ENCODE measurements at places on chromosomes 2 and 18.

DNA sequence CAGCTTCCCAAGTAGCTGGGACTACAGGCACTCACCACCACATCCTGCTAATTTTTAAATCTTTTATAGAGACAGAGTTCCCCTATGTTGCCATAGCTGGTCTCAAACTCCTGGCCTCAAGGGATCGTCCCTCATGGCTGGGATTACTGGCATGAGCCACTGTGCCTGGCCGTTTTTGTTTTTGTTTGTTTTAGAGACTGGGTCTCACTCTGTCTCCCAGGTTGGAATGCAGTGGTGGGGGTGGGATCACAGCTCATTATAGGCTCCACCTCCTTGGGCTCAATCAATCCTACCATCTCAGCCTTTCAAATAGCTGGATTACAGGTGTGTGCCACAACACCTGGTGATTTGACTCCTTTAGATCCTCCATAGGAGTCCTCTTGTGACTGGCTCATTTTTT lies 19.5 kb upstream of the ZDBF2 start:
- no peak overlapping the region for H3K27ac ChIP-seq
- H3K36me3 ChIP-seq: no peaks in the 10 kb centered on the region
- no peaks in the 10 kb centered on the region for H3K4me1 ChIP-seq

DNA sequence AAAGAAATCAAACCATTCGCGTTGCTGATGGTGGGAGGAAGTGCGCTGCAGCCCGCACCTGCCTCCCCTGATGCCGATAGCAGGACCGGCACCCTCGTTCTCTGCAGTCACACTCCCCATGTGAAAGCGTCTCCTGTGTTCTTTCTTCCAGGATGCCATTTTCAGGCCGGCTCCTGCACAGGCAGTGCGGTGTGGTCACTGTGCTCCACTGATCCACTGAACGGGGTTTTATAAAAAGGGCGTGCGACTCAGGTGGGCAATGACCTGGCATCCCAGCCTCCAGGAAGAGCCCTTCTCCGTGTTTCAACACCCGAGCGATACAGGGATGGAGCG lies 88.3 kb upstream of the SNTG2 start:
- no peaks in the 10 kb centered on the region for H3K36me3 ChIP-seq
- DNase-seq: no peak
- H3K4me1 ChIP-seq: no peaks in the 10 kb centered on the region

DNA sequence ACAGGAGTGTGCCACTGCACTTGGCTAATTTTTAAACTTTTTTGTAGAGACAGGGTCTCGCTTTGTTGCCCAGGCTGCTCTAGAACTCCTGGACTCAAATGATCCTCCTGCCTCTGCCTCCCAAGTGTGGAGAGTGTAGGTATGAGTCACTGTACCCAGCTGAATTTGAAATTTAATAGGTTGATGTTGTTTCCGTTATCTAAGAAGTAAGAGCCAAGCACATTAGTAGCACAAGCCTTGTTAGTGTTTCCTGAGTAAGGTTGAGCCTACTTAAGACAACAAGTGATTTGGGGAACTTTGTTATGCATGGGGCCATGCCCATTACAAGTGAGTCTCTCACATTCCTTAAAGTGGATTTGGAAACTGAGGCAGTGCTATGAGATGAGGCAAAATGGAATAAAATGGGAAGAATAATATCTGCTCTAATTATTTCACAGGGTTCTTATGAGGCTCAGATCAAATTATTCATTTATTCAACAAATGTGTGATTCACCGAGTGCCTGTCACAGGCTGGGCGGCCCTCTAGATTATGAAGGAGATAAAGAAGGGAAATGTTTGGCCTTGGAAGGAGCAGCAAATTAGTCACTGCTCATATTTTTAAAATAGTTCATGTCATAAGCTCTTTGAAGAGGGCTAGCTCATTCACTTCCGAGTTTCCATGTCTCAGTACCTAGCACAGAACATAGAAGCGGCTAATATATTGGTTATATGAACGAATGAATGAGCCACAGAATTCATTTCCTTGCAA lies 217.2 kb downstream of the LDLRAD4 start:
- no peak overlapping the region for H3K4me3 ChIP-seq
- no peaks in the 10 kb centered on the region for H3K36me3 ChIP-seq
- H3K27me3 ChIP-seq: peaks cover 14% of the 10 kb centered on the region
- H3K4me1 ChIP-seq: peaks cover 15% of the 10 kb centered on the region

DNA sequence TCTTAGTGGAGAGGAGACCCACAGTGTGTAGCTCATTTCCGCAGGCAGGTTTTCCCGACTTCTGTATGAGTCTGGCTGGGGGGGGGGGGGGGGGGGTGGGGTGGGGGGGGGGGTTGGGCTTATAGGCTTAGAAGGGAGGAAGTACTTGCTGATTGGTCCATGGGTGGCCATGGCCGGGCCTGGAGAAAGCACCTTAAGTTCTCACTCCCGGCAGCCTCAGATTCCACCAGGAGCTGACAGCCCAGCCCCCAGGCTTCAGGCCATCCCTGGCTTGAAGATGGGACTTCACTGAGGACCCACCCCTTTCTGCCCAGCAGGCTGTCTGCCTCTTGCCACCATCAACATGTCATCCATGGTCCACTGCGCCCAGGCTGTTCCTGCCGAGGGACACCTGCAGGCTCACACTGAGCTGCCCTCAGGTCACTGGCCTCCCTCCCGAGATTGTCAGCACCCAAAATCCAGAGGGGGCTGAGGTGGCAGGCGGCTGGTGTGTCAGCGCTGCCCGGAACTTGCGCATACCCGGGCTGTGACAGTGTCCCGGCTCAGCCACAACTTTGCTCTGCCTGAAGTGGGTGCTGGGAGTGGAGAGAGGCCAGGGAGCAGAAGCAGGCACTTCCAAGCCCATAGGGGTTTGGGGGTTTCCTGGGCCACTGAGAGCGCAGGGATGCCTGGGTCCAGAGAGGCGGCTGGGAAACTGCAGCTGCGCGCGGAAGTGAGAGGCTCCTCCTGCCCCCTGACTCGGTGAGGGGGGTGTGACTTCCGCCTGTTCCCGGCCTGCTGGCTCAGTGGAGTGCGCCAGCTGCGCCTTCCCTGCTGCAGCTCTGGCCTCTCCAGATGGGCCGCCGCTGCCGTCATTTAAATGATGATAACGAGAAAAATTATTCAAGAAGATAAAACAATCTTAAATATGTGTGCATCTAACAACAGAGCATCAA lies 256.1 kb downstream of the RPRM start:
- no peaks in the 10 kb centered on the region for H3K27me3 ChIP-seq
- no peaks in the 10 kb centered on the region for H3K4me1 ChIP-seq
- H3K4me3 ChIP-seq: no peak overlapping the region
- H3K27ac ChIP-seq: no peak overlapping the region
- DNase-seq: no peak

DNA sequence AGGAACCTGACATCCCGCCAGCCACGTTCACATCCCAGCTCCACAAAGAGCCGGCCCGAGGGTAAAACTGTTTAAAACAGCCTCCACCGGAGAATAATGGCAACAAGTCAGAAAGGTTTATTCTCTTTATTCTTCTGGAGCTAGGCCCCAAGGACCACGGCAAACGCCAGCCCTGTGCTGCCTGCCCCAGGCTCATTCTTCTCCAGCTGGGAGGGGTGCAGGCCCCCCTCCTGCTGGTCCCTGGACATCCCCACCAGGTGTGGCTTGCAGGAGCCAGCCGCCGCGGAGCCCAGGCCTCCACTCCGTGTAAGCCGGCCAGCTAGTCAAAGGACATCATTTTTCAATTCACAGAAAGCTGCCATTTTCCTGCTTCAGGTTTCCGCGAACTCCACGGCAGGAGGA lies 65.8 kb upstream of the SALL3 start:
- no peak overlapping the region for H3K27ac ChIP-seq
- no peaks in the 10 kb centered on the region for H3K36me3 ChIP-seq
- no peaks in the 10 kb centered on the region for H3K4me1 ChIP-seq
- no peak overlapping the region for H3K4me3 ChIP-seq
- DNase-seq: no peak

DNA sequence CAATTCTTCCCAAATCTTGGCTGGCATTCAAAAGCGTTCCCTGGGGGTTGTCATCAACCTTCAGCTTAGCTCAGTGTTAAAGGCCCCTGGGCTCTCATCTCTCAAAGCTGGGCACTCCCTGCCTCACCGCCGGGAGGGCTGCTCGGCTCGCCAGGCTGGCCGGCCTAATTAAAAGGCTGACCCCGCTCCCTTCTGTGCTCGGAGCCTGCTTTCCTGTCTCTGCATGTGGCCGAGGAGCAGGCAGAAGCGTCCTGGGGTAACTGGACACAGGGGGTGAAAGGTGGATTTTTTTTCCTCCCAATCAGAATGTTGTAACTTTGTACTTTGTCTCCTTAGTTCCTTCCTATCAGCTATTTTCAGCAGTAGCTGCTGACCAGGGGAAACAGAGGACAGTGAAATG lies 231.1 kb downstream of the GBX2 start:
- H3K4me3 ChIP-seq: no peak overlapping the region
- no peaks in the 10 kb centered on the region for H3K27me3 ChIP-seq
- H3K36me3 ChIP-seq: no peaks in the 10 kb centered on the region
- H3K4me1 ChIP-seq: peaks cover 19% of the 10 kb centered on the region

DNA sequence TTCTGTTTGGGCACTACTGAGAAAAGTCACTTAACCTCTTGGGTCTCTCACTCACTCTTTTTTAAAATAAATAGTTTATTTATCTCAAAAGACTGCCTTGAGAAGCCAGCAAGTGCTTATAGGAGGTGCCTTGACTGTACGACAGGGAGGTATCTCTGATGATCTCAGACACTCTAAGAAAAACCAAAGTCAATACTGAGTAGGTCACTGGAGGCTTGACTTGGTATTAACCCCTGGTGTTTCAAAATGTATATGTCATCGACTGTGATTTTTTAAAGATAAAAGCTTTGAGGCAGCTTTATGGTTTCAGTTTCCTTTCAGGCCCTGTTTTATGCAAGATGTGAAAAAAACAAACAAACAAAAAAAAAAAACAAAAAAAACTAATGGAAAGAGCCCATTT lies 33.7 kb downstream of the MREG start:
- no peaks in the 10 kb centered on the region for H3K36me3 ChIP-seq
- DNase-seq: no peak

DNA sequence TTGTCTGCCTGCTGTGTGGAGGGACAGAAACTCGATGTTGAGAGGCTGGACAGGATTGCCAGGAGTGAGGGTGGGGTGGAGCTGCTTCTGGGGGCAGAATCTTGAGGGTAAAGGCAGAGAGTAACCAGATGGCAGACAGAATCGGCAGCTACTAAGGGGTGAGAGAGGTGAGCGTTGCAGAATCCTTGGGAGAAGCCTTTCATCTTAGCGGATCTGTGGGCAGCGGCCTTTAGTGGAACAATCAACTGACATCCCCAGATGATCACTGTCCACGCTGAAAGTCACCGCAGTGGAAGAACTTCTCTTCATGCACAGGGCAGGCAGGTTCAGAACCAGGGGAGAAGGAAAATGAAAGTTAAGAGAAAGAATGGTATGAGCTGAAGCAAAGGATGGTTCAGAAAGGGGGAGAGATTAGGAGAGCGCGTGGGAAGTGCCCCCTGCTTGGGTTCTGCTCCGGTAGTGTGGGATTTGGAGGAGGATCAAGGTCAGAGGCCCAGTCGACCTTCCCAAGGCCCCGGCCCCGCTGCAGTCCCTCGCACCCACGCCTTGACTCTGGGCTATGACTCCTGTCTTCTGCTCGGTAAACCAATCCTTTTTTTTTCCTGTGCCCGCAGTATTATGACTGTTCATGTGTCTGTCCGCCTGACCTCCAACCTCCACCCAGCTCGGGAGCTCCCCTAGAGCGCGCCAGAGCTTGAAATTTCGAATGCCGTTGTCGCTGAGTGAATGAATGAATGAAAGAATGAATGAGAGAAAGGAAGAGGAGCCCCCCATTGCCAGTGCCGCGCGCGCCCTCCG lies 584 bp downstream of the BOLA3 start:
- peaks cover 7% of the 10 kb centered on the region for H3K4me1 ChIP-seq
- H3K27me3 ChIP-seq: no peaks in the 10 kb centered on the region
- peak; percentile 80 for DNase-seq
- H3K4me3 ChIP-seq: peak overlapping the region; percentile 88
- no peaks in the 10 kb centered on the region for H3K36me3 ChIP-seq

- H3K27ac ChIP-seq: peak within 1 kb of the TSS; percentile 37
- peak within 1 kb of the TSS; percentile 86 for H3K4me3 ChIP-seq
- peak; percentile 80 for DNase-seq
- no peaks in the 10 kb centered on the region for H3K36me3 ChIP-seq
- peaks cover 17% of the 10 kb centered on the region for H3K4me1 ChIP-seq
- H3K27me3 ChIP-seq: no peaks in the 10 kb centered on the region
Measured at GRCh38 chr2:190534310-190535120, at the start of gene NEMP2. TSS of gene NEMP2 (minus strand) at chr2:190534722. CDS start at chr2:190534655, 67 bp downstream.

GRCh38 chr2:96262306-96262705 lies 3.5 kb downstream of the TMEM127 start:
- no peaks in the 10 kb centered on the region for H3K36me3 ChIP-seq
- peaks cover 47% of the 10 kb centered on the region for H3K4me1 ChIP-seq
- no peak overlapping the region for H3K27ac ChIP-seq
- DNase-seq: peak; percentile 36
- no peaks in the 10 kb centered on the region for H3K27me3 ChIP-seq

- H3K4me1 ChIP-seq: no peaks in the 10 kb centered on the region
- no peak overlapping the region for H3K27ac ChIP-seq
- H3K27me3 ChIP-seq: no peaks in the 10 kb centered on the region
- no peak for DNase-seq
- no peaks in the 10 kb centered on the region for H3K36me3 ChIP-seq
Measured at GRCh38 chr2:173373290-173373689, 18.6 kb downstream of the CDCA7 start.

DNA sequence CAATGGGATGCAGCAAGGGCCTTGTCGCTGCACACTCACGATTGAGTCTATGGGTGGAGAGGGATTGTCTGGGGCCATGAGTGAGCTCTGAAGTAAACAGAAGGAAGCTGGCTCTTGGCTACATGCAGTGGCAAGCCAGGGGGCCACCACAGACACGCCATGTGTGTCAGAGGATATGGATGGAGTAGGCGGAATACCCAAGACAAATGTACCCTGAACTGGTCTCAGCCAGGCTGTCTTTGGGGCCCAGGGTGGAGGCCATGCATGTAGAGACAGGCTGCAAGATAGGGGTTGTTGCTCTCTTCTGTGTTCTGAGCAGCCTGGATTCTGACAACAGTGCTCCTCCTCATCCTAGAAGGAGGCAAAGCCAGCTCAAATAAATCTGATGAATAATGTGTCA lies 24.0 kb upstream of the ITGA6 start:
- H3K4me3 ChIP-seq: no peak overlapping the region
- no peak overlapping the region for H3K27ac ChIP-seq
- no peak for DNase-seq
- no peaks in the 10 kb centered on the region for H3K36me3 ChIP-seq

- peak; percentile 36 for DNase-seq
- no peak overlapping the region for H3K4me3 ChIP-seq
- H3K4me1 ChIP-seq: peaks cover 6% of the 10 kb centered on the region
- no peaks in the 10 kb centered on the region for H3K36me3 ChIP-seq
Measured at GRCh38 chr2:186558512-186559276, 31.2 kb upstream of the ITGAV start.

DNA sequence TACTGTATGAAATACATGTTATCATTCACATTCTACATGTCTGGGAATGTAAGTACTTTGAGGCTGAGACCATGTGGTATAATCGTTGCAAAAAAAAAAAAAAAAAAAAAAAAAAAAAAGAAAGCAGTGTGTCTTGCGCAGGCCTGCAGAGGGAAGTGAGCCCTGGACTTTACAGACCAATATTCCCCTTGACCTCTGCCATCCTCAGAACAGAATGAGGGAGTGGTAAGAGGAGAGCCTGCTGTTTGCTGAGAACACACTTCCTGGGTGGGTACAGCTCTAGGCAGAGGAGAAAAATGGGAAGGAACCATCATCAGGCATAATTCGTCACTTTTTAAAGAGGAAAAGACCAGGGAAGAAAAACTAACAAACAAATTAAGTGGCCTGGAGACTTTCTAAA lies 28.8 kb upstream of the TBC1D8 start:
- H3K27ac ChIP-seq: no peak overlapping the region
- H3K4me3 ChIP-seq: no peak overlapping the region
- no peaks in the 10 kb centered on the region for H3K36me3 ChIP-seq
- DNase-seq: no peak

Measured in GM23248 (cell line).